Heart right ventricle (tissue), 16 donors: ENCODE measurements at places on chromosomes 7 and 10. TPM values are rescaled to one million over a fixed set of nuclear protein-coding genes. Genes with fewer than 3 reads are reported as not detected.

- H3K4me1 ChIP-seq = no peaks in the 10 kb centered on the region
- no peaks in the 10 kb centered on the region for H3K36me3 ChIP-seq
- DNase-seq = peak; percentile 32
- no peak overlapping the region for H3K4me3 ChIP-seq
- H3K27ac ChIP-seq = no peak overlapping the region
These were observed 37.2 kb upstream of the PCBD1 start for GRCh38 chr10:70925377-70926225.

Gene AGR3
- total RNA-seq = not detected

- no peaks in the 10 kb centered on the region for H3K27me3 ChIP-seq
- DNase-seq = no peak
- H3K4me3 ChIP-seq = no peak overlapping the region
- no peak overlapping the region for H3K27ac ChIP-seq
- H3K4me1 ChIP-seq = no peaks in the 10 kb centered on the region
- no peaks in the 10 kb centered on the region for H3K36me3 ChIP-seq
These were observed 676.5 kb downstream of the NRG3 start for GRCh38 chr10:82551506-82551905.

Gene TCAF2
- total RNA-seq = 0.33 TPM

- H3K27me3 ChIP-seq = no peaks in the 10 kb centered on the region
- peaks cover 3% of the 10 kb centered on the region for H3K36me3 ChIP-seq
- DNase-seq = no peak
- H3K27ac ChIP-seq = no peak overlapping the region
- H3K4me1 ChIP-seq = no peaks in the 10 kb centered on the region
- no peak overlapping the region for H3K4me3 ChIP-seq
These were observed 108.2 kb upstream of the KAT6B start for GRCh38 chr10:74718208-74718607.
